Cerebellar nuclear complex (tissue), 1 donor: ENCODE measurements at places on chromosomes 7 and 10.

GRCh38 chr10:43942096-43942850 lies 293.6 kb upstream of the ZNF32 start:
- no peak for DNase-seq

- no peak for DNase-seq
Observed at GRCh38 chr10:110216240-110216639, 8.8 kb downstream of the MXI1 start.

DNA sequence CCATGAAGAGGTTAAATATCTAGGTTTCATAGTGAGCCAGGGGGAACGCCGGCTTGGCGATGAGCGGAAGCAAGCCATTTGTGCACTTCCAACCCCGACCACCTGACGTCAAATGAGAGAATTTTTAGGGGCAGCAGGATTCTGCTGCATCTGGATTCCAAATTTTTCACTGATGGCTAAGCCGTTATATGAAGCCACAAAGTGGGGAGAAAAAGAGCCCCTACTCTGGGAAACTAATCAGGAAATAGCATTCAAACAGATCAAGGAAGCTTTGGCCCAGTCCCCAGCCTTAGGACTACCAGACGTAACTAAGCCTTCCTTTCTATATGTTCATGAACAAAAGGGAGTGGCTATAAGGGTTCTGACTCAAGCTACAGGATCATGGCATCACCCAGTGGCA lies 12.9 kb upstream of the ADCK2 start:
- DNase-seq: no peak

DNA sequence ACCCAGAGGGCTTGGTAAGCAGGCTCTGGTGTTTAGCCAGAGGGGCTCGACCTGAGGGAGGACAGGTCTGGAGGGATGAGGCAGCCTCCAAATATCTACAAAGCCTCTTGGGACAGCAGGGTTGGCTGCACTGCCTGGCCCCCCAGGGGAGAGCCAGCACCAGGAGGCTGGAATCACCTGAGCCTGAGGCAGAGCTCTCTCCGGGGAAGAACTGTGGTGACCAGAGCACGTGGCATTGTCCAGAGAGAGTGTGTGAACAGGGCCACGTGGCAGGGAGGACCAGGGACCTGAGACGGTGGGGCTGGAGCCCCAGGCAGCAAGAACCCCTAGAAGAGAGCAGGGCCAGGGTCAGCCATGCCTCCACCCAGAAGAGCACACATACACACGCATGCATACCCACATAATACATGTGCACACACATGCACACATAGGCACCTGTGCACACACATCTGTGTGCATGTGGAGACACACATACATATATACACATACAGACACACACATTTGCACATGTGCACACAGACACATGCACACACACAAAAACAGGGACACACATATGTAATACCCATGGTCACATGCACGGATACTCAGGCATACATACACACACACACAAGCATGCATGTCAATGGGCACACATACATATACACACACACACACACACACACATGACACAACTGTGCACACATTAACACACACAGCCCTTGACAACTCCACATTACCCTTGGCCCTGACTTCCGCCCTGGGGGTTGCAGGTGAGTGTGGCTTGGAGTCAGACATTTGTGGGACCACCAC lies 94.9 kb downstream of the MYL10 start:
- no peak for DNase-seq

DNA sequence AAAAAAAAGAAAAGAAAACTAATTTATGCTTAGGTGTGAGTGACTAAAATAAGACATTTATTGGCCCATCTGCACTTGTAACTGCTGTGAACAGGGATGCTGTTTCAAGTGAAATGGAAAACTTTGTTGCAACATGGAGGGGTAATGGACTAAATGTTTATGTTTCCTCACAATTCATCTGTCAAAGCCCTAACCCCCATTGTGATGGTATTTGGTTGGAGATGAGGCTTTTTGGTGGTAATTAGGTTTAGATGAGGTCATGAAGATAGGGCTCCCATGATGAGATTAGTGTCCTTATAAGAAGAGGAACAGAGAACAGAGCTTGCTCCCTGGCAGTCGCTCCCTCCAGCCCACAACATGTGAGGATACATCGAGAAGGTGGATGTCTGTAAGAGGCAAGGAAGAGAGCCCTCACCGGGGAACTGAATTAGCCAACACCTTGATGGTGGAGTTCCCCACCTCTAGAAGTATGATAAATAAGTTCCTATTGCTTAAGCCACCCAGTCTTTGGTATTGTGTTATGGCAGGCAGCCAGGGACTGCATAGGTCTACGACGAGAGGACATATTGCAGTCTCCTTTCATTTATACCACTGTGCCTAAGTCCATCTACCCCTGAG lies 28.6 kb upstream of the VCL start:
- DNase-seq: no peak

DNA sequence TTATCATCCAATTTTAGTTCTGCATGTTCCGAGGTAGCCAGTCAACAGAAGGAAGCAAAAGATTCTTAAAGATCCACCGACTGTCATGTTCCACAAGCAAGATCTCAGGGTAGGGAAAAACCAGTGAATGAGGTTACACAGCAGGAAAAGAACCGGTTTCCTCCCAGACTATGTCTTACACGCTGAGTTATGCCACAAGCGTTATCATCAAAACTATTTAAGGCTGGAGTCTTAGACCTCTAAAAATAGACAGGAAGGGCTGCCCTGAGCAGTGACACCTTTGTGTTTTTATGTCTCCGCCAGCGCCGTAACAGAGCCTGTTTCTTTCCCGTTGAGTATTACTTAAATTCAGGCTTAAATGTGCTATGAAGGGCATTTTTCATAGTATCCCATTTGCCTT lies 48.3 kb downstream of the PROSER2 start:
- DNase-seq: no peak

DNA sequence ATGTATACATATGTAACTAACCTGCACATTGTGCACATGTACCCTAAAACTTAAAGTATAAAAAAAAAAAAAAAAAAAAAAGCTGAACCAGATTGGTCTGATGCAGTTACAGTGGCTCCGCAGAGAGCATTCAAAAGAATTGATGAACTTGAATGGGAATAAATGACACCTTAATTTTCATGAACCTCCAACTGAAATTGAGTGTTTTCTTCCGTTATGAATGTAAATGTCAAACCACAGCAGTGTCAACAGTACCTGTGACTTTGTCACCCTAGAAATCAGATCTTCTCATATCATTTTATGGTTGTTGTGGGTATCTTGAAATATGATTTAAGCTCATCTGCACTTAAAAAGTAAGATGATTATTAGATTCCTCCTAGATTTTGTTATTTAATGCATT lies 32.7 kb upstream of the SRGN start:
- no peak for DNase-seq

- no peak for DNase-seq
Observed at GRCh38 chr7:133746305-133746704, 380.8 kb upstream of the LRGUK start.

- no peak for DNase-seq
Observed at GRCh38 chr7:158473221-158473620, 114.4 kb downstream of the PTPRN2 start.

GRCh38 chr10:84335516-84335915 lies 7.1 kb downstream of the CCSER2 start:
- DNase-seq: no peak

DNA sequence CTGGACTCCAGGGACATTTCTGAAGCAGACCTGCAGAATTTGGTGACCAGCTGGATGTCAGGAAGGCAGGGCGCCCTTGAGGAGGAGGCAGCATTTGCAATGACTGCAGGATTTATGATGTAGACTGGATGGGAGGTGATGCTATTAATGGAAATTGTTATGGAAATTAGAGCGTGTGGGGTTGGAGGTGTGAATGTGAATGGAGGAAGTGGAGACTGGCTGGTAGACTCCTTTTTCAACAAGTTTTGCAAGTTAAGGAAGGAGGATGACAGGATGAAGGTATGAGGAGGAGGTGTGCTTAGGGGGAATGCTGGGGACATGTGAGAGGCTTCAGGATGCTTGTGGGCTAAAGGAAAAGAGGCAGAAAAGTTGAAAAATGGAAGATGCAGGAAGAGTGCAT lies 137.0 kb downstream of the TMEM178B start:
- DNase-seq: no peak

GRCh38 chr10:81280497-81281479 lies 594.2 kb upstream of the NRG3 start:
- no peak for DNase-seq

DNA sequence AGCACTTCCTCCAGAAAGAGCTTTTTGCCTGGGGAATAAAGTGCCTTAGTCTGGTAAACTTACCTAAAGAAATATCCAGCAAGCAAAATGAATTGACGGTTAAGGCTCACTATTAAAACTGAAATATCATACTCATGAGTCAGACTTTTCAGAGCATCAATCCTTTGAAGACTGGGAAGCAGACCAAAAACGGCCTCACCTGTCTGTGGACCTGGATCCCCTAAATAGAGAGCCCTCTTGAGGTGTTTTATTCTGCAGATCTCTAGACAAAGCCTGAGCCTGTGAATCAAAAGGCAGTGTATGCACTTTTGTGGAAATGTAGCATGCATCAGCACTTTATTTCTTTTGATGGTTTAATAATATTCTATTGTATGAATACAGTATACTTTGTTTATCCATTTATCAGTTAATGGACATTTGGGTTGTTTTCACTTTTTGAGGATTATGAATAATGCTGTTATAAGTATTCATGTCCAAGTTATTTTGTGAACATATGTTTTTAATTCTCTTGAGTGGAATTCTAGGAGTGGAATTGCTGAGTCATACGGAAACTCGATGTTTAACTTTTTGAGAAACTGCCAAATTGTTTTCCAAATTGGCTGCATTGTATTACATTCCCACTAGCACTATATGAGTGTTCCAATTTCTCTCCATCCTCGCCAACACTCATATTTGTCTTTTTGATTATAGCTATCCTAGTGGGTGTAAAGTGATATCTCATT lies 449.0 kb upstream of the IGFBP3 start:
- no peak for DNase-seq

GRCh38 chr7:49771427-49772176 lies 1.8 kb upstream of the VWC2 start:
- no peak for DNase-seq

DNA sequence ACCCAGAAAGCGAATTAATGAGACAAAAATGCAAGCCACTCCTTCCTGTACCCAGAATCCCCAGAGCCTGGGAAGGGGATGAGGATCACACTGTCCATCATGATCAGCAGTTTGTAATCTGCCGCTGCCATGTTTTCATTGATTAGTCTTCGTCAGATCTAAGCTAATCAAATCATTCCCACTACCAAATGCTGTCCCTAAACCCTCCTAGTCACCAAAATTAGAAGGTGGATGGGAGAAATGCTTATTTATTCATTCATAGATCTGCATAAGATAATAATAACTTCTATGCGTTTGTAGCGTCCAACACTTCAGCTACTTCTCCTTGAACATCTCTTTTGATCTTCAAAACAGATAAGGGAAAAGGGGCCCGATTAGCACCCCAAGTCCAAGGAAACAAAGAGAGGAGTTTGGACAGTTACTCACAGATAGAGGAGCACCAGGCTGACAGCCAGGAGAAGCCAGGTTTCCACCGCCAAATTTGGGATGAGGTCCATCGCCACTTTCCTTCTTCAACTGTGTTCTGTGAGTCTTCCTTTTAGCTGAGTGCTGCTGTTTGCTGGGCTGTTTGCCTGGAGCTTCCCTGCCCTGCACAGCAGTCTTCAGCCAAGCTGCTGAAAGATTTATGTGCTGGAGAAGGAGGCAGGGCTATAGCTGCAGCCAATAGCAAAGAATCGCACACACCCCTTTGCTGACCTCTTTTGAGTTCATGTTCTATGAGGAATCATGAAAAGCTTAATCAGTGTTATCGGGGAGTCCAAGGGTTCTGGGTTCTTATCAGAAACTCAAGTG lies at the start of gene CYP3A5:
TSS of gene CYP3A5 (minus strand) at position 597 of the 792 bp plus-strand sequence. CDS start at position 497, 100 bp downstream.
- no peak for DNase-seq

GRCh38 chr7:159071260-159071659 lies 73.4 kb downstream of the VIPR2 start:
- DNase-seq: no peak

- no peak for DNase-seq
Observed at GRCh38 chr7:91187061-91187460, 77.2 kb upstream of the FZD1 start.

- no peak for DNase-seq
Observed at GRCh38 chr7:121833991-121834390, 39.0 kb upstream of the PTPRZ1 start.

DNA sequence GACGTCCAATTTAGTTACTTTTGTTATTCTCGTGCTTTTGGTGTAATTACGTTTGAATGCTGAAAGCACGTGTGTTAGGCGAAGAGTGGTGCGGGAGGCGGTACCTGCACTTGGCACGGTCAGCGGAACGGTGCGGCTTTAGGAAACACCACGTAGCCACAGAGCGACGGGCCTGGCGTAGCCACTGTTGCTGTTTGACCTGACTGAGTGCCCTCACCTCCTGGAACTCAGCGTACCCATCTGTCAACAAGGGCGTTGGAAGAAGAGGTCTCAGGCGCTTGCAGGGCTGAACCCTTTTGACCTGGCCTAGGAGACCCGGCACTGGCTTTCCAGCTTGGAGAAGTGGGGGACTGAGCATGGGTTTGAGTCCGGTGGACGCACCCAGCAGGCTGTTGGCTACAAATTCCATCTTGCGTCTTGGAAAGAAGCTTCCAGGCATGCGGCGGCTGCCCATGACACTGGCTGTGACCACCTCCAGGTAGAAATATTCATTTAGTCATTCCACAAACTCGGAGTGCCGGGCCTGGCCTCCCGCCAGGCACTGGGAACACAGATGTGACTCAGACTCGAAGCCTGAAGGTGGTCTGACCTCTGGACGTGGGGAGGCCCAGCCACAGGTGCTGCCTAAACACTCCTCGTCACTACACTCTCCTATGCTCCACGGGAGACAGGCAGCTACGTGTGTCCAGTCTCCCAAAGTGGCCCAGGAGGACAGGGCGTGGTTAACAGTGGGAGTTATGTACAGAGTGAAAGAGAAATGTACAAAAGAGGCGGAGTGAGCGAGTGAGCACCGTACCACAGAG lies 22.2 kb downstream of the FAM20C start:
- no peak for DNase-seq

DNA sequence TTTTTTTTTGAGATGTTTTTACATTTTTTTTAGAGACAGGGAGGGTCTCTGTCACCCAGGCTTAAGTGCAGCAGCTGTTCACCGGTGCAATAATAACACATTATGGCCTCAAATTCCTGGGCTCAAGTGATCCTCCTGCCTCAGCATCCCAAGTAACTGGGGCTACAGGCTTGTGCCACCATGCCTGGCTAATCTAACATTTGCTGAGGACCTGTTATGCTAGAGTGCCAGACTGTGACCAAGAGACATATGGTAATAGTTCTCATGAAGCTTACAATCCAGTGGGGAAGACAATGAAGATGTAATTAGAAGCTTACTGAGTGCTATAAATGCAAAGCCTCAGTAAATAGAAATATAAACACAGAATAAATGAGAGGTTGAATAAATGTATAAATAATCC lies 17.6 kb upstream of the ORC5 start:
- no peak for DNase-seq
